ENCODE measurements at places on chromosomes 16 and 17. TPM values are rescaled to one million over a fixed set of nuclear protein-coding genes. Genes with fewer than 3 reads are reported as not detected.

DNA sequence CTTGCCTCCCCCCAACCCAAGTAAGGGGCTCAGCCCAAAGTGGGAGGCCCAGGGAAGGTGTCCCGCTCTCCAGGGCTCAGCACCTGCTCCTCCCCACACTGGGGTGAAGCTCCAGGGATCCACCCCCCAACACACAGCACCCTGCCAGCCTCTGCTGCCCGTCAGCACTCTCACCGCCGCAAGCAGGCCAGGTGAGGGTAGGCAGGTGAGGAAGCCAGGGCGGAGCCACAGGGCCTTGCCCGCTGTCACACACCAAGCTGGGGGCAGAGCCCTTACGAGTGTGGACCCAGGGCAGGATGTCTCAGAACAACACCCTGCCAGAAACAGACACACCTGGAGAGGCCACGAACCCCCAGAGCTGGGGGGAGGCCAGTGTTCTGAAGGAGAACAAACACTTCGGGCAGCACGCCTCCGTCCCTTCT lies 19.5 kb downstream of the PLLP start:
- H3K27ac ChIP-seq, result peak overlapping the region; percentile 86
- peaks cover 52% of the 10 kb centered on the region for H3K4me1 ChIP-seq
- peak; percentile 92 for DNase-seq
- H3K27me3 ChIP-seq, result no peaks in the 10 kb centered on the region

- H3K36me3 ChIP-seq, result no peaks in the 10 kb centered on the region
- DNase-seq, result no peak
- H3K27me3 ChIP-seq, result no peaks in the 10 kb centered on the region
- H3K4me1 ChIP-seq, result no peaks in the 10 kb centered on the region
- H3K27ac ChIP-seq, result no peak overlapping the region
- no peak overlapping the region for H3K4me3 ChIP-seq
Measured at GRCh38 chr16:66286527-66286926, 80.0 kb upstream of the CDH5 start.

GRCh38 chr16:676913-677312 lies 1.4 kb downstream of the RHBDL1 start:
- peaks cover 22% of the 10 kb centered on the region for H3K4me1 ChIP-seq
- no peaks in the 10 kb centered on the region for H3K27me3 ChIP-seq
- H3K27ac ChIP-seq, result no peak overlapping the region
- H3K36me3 ChIP-seq, result peaks cover 22% of the 10 kb centered on the region
- peak; percentile 87 for DNase-seq

DNA sequence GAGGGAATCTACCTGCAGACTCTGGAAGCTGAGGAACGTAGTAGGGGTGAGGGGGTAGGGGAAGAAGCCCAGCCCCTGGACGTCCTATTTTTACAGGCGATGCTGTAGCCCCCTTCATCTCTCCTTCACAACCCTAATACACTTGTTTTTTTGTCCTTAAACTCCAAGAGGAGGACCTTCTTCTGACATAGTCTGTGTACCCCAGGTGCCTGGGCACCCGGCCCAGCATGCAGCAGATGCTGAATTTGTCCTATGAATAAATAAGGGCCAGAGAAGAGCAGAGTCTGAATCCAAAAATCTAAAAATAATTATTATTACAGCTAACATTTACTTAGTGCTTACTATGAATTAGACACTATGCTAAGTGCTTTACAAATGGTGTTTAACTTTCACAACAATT lies 5.1 kb downstream of the KIF18B start:
- no peaks in the 10 kb centered on the region for H3K27me3 ChIP-seq
- H3K4me1 ChIP-seq, result peaks cover 6% of the 10 kb centered on the region
- no peaks in the 10 kb centered on the region for H3K36me3 ChIP-seq

DNA sequence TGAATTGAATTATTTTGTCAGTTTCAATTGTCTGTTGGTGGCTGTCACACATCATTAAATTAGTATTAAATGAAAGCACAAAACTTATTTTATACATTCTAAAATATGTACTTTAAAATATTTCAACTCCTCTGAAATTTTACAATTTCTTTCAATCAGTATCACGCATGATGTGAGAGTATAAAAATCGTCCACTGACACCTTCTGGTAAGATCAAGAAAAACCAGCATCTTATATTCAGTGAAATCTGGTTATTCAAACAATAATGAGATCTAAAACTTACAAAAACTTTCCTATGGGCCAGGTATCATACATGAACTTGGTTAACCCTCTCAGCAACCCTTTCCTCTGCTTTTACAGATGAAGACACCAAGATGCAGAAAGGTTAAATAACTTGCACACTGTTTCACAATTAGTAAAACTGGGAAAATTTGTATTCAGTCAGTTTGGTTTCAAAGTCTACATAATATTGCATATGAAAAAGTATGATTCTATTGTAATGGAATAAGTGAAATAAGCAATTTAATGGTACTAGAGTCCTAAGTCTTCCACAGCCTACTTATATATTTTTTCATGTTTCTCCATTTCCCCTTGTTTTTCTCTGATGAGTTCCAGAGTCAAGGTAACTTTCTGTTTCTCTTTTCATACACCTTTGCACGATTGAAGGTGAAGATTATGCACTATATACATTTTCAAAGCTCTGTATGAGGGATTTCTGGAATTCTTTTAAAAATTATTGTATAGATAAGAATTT lies 58.7 kb downstream of the EFCAB5 start:
- no peak overlapping the region for H3K27ac ChIP-seq
- H3K36me3 ChIP-seq, result no peaks in the 10 kb centered on the region

DNA sequence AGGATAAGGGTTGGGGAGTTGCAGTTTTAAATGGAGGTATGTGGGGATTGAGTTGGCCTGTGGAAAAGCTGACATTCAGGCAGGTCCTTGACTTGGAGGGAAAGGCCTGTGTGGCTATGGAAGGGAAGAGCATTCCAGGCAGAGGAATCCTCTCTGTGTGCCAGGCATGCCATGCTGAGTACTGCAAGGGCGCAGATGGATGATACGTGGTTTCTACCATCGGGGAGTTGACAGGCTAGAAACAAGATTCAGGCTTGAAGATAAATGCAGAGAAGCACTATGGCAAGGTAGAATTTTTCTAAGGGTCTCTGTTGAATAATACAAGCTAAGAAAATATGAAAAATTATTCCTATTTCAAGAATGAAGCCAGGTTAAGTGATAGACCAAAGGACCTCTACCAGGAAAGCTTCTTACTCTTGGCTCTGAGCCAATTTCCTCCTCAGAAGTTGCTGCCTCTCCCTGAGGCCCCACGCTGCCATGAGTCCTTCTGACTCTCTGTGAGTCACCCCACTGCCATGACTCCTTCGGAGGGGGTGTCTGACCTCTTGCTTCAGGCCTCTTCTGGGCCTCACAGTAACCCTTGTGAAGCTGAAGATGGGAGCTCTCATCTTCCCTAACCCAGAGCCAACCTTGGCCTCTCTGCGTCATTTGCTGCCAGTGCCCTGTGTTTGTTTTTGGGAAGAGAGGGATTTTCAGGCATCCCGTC lies 75.8 kb downstream of the WNT3 start:
- no peaks in the 10 kb centered on the region for H3K36me3 ChIP-seq
- H3K27me3 ChIP-seq, result no peaks in the 10 kb centered on the region
- H3K4me1 ChIP-seq, result no peaks in the 10 kb centered on the region
- H3K27ac ChIP-seq, result no peak overlapping the region
- no peak overlapping the region for H3K4me3 ChIP-seq

- H3K36me3 ChIP-seq, result no peaks in the 10 kb centered on the region
- H3K4me1 ChIP-seq, result no peaks in the 10 kb centered on the region
- no peak for DNase-seq
- H3K27ac ChIP-seq, result no peak overlapping the region
- H3K4me3 ChIP-seq, result no peak overlapping the region
Measured at GRCh38 chr16:60641067-60641665, 1395.1 kb downstream of the CDH8 start.

- no peak overlapping the region for H3K4me3 ChIP-seq
- peaks cover 20% of the 10 kb centered on the region for H3K36me3 ChIP-seq
- no peaks in the 10 kb centered on the region for H3K27me3 ChIP-seq
- no peak for DNase-seq
- H3K4me1 ChIP-seq, result no peaks in the 10 kb centered on the region
Measured at GRCh38 chr17:37134050-37134449, 185.3 kb downstream of the AATF start.

DNA sequence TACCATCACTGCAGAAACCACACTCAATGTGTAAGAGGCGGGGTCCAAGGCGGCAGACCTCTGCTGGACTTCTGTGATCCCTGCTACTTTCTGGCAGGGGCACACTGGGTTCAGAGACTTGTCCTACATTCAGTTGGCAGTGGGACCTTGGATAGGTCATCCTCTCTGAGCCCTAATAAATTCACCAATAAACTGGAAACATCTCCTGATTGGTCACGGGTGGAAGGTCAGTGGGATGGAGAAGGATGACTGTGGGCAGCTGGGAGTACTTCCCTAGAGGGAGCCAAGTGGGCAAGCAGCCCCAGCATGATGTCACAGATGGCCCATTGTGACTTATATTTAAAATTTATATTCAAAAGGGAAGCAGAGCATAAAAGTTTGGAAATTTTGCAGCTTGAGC lies 49.7 kb downstream of the RNF112 start:
- H3K36me3 ChIP-seq, result no peaks in the 10 kb centered on the region
- H3K4me3 ChIP-seq, result no peak overlapping the region
- peaks cover 27% of the 10 kb centered on the region for H3K4me1 ChIP-seq
- no peak overlapping the region for H3K27ac ChIP-seq
- DNase-seq, result no peak
- no peaks in the 10 kb centered on the region for H3K27me3 ChIP-seq

DNA sequence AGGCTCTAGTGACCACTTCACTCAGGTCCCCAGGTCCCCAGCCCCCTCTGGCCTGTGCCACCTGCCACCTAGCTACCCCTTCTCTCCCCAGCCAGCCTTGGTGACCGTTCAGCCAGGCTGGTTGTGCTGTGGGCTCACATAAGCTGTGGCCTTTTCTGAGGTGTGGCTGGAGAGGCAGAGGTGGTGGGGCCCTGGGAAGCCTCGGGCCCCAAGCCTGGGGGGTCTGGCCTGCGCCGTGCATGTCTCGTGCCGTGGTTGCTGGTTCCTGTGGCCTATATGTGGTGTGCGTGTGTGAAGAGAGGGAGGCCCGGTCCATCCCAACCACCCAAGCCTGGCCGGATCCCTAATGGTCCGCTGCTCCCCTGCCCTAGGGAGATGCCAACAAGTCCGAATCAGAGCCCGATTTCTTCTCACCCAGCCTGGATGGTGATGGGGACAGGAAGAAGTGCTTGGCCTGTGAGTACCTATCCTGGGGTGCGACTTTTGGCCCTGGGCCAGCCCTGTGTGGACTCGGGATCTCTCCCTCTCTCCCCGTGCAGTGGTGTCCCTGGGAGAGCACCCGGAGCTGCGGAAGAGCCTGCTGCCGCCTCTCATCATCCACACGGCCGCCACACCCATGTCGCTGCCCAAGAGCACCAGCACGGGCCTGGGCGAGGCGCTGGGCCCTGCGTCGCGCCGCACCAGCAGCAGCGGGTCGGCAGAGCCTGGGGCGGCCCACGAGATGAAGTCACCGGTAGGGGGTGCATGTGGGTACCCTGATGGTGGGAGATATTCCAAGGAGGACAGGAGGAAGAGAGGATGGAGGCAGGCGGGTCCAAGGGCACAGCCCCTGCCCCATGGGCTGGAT lies 35.9 kb downstream of the CACNA1G start:
- no peaks in the 10 kb centered on the region for H3K27me3 ChIP-seq
- H3K27ac ChIP-seq, result no peak overlapping the region
- H3K4me1 ChIP-seq, result no peaks in the 10 kb centered on the region
- no peak for DNase-seq

DNA sequence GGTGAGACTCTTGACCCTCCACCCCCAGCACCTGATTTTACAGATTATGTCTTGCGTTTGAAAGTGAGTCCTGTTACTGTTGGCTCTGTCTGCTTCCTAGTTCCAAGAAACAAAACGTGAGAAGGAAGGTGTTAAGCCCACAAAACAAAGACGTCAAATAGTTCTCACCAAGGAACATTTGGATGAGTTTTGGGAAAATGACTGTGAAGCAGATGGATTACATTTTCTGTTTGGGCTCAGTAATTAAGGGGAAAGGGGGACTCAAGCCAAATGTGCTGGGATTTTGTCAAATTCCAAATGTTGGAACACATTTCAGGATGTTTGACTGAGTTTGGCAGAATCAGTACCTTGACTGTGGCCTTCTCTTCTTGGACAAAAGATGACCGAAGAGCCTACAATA lies 71.2 kb downstream of the PCTP start:
- no peak for DNase-seq
- no peak overlapping the region for H3K4me3 ChIP-seq
- no peaks in the 10 kb centered on the region for H3K36me3 ChIP-seq
- H3K4me1 ChIP-seq, result no peaks in the 10 kb centered on the region

DNA sequence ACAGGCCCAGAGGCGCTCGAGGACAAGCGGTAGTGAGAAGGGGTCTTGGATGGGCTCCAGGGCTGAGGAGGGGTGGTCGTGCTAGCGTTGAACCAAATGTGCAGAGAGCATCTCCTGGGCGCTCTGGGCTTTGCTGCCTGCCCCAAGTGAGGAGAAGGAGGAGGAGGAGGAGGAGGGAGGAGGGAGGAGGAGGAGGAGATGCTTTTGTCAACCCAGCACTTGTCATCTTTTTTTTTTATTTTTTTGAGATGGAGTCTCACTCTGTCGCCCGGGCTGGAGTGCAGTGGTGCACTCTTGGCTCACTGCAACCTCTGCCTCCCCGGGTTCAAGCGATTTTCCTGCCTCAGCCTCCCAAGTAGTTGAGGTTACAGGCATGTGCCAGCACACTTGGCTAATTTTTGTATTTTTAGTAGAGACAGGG lies 59.8 kb downstream of the PGS1 start:
- no peak overlapping the region for H3K4me3 ChIP-seq
- no peaks in the 10 kb centered on the region for H3K27me3 ChIP-seq
- no peaks in the 10 kb centered on the region for H3K36me3 ChIP-seq
- peaks cover 10% of the 10 kb centered on the region for H3K4me1 ChIP-seq
- no peak for DNase-seq

DNA sequence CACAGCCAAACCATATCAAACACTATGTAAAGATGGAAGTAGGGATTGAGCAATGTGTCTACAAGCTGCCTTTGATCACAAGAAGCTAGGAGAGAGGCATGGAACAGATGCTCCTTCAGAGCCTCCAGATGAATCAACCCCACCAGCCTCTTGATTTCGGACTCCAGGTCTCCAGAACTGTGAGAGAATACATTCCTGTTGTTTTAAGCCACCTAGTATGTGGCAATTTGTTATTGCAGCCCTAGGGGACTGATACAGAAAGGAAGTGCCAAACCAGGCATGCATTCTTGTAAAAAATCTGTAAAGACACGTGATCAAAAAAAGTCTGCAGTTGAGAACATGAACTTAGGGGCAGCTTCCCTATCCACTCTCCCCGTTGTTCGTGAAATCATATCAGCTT lies 91.1 kb downstream of the C17orf67 start:
- no peaks in the 10 kb centered on the region for H3K27me3 ChIP-seq
- DNase-seq, result no peak
- H3K4me1 ChIP-seq, result no peaks in the 10 kb centered on the region
- no peaks in the 10 kb centered on the region for H3K36me3 ChIP-seq

Gene FKBP10
- total RNA-seq, result 34.5 TPM

Gene DCAKD
- 21.8 TPM for total RNA-seq
